Stimulated activated naive CD8-positive, alpha-beta T cell treated with anti-CD3 and anti-CD28 coated beads, Interleukin-15, amount 100 ng/mL, for 72 hours (primary cell): ENCODE measurements at places on chromosomes 3 and 15.

DNA sequence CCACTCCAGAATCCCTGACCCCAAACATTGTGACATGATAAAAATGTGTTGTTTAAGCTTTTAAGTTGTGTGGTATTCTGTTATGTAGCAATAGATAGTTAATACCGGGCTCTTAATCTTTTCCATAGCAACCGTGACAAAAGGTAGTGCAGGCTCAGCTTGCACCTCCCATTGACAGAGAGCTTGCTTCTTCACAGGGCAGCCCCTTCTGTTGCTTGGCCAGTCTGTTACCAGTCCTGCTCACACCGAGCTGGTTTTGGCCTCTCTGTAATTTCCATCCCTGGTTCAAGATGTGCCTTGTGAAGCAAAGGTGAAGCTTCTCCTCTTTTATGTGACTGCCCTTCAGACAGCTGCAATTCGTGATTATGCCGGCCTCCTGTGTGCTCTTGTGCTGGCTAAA lies 86.9 kb downstream of the CRYGS start:
- DNase-seq: no peak

- DNase-seq: no peak
Observed at GRCh38 chr3:132404276-132404675, 13.0 kb upstream of the DNAJC13 start.

- DNase-seq: no peak
Observed at GRCh38 chr3:190094160-190094718, 26.5 kb downstream of the P3H2 start.

- no peak for DNase-seq
Observed at GRCh38 chr3:172164620-172165362, 125.4 kb downstream of the FNDC3B start.

DNA sequence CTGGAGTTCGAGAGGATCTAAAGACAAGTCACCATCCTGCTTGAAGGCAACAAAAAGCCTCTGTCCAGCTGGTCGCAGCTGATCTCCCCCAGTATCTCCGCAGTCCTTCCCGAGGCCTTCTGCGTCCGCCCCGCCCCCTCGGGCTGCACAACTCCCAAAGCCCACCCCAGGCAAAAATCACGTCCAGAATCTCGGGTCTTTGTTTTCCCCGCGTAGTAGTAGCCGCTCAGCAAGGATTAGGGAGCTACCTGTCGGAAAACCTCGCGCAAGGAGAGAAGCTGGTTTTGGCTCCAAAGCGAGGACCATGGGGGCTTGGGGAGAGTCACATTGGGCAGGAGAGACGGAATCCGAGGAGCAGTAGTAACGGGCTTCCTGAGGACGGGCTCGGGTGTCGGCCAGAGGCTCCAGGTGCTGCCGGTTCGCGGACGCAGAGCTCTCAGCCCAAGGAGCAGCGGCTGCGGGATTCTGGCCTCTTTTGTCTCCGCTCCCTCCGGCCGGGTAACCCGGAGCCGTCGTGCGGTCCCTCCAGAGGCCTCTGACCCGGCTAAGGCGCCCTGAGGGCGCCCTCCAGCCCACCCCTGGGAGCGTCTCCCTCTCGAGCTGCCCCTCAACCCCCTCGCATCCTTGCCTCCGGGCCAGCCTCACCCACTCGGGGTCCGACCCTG lies 401 bp downstream of the ZSCAN29 start:
- no peak for DNase-seq

DNA sequence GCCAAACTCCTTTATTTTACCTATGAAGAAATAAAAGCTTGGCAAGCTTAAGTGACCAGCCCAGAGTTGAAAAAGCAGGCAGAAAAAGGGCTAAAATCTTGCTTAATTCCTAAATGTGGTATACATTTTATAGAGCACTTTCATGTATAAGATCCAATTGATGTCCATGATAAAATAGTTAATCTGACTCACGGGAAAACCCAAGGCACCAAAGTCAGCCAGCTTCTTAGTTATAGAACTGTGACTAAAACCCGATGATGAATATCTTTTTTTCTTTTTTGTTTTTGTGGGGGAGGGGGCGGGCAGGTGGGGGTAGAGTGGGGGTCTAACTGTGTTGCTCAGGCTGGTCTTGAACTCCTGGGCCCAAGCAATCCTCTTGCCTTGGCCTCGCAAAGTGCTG lies 71.4 kb downstream of the PEAK1 start:
- no peak for DNase-seq
